Tongue (tissue), 3 donors: ENCODE measurements at places on chromosomes 13 and 19.
A peak's percentile ranks its signal among the peaks of the same experiment; 100 is the strongest.

DNA sequence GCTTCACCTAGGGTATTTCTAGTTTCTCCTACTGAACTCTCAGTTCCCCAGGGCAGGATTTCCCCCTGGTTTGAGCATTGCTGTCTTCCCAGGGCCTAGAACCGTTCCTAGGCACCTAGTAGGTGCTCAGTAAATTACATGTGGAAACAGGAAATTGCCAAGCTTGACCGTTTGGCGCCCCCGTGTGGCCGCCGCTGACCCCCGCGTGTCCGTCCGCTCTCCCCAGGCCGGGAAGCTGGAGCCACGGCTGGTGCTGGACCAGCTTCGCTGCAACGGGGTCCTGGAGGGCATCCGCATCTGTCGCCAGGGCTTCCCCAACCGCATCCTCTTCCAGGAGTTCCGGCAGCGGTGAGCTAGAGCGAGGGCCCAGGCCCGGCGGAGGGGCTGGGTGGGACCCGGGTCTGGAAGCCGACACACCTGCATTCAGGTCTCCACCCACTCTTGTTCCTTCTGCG is 55.5 kb downstream of the MYH14 start:
- peak; percentile 35 for DNase-seq

GRCh38 chr19:7522072-7522922 is at the start of gene MCOLN1:
TSS of gene MCOLN1 (plus strand) at chr19:7522624. CDS start at chr19:7522751, 127 bp downstream.
- DNase-seq, result peak; percentile 99

DNA sequence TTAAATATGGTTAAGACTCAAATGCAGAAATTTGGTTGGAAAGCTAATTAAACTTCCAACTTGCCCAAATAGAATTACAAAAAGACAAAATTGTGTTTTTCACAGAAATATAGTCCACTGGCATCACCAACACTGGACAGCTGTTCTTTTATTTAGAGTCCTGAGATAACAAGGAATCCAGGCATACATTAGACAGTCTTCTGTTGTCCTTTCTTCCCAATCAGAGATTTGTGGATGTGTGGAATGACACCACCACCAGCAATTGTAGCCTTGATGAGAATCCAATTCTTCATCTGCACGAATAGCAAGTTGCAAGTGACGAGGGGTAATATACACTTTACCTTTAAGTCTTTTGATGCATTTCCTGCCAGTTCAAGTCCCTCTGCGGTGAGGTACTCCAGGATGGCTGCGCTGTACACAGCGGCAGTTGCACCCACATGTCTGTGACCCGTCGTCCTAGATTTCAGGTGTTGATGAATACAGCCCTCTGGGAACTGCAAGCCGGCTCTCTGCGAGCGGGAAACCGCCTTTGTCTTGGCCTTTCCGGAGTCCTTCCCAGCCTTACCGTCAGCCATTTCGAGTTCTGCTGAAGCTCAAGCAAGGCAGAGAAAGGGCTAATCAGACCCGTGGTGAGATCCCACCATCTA is 14.7 kb downstream of the UBAC2 start:
- no peak for DNase-seq

DNA sequence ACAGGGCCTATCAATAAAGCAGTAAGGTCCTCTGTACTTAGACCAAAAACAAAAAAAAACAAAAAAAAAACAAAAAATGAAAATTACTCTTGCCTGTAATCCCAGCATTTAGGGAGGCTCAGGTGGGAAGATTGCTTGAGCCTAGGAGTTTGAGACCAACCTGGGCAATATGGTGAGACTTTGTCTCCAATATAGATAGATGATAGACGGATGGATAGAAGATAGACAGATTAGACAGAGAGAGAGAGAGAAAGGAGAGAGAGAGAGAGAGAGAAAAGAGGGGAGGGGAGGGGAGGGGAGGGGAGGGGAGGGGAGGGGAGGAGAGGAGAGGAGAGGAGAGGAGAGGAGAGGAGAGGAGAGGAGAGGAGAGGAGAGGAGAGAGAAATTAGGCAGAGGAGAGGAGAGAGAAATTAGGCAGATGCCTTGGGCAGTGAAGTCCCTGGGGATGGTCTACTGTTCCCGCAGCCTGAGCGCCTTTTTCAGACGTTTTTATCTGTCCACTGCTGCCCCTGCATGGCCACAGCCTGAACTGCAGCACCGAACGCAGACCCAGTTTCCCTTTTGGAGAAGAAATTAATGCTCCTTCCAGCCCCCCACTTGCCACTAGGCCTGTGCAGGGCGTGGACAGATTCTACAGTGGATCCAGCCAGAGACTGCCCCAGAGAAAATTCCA is 9.8 kb upstream of the ZNF627 start:
- peak; percentile 84 for DNase-seq

GRCh38 chr19:18183529-18183928 is 9.5 kb upstream of the MPV17L2 start:
- DNase-seq, result no peak

GRCh38 chr19:10961073-10961860 is 437 bp downstream of the SMARCA4 start:
- DNase-seq, result peak; percentile 60

GRCh38 chr13:42594481-42595252 is 20.7 kb downstream of the TNFSF11 start:
- peak; percentile 89 for DNase-seq

- peak; percentile 89 for DNase-seq
Observed at GRCh38 chr19:1851654-1852580, 3.6 kb upstream of the REXO1 start.

DNA sequence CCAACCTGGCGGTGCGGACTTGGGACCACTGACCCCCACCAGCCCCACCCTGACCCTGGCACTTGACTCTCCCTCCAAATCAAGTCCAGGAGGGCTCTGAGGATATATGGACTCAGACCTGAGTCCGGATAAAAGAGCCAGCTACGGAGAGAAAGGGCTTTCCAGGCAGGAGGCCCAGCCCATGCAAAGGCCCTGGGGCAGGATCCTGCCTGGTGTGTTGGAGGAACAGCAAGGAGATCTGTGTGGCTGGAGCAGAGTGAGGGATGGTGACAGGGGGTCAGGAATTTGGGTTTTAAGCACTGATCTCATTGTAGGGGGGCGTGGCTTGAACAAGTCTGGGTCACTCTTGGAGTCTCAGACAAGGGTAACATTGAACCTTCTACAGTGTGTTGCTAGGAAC is 474 bp upstream of the ZNRF4 start:
- DNase-seq, result no peak

GRCh38 chr13:98664047-98664446 is 87.1 kb upstream of the STK24 start:
- DNase-seq, result no peak

DNA sequence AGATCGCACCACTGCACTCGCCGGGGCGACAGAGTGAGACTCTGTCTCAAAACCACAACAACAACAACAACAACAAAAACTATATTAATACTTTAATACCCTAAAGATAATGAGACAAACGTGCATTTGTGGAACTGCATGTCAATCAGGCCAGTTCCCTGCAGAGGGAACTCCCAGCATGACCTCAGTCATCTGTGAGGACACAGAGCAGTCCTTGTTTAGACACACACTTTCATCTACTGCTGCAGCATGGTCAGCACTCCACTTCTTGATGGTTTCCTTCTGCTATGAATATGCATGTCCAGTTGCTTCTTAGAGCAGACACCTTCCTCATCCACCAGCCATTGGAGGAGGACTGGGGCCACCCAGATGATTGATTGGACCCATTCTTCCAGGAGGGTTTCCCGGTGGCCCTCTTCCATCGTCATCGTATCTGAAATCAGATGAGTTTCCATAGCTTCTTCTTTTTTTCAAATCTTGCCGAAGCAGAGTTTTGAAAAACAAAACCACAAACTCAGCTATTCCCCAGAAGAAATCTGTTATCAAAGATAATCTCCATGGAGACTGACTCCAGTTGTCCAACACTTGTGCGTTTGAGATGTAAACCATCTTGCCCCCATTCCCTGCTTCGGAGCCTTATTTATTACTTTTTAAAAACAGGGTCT is 26.5 kb downstream of the ZNF607 start:
- no peak for DNase-seq

- no peak for DNase-seq
Observed at GRCh38 chr13:110360598-110360997, 53.5 kb downstream of the COL4A2 start.

GRCh38 chr19:35442091-35442490 is 6.0 kb upstream of the FFAR2 start:
- DNase-seq, result no peak

DNA sequence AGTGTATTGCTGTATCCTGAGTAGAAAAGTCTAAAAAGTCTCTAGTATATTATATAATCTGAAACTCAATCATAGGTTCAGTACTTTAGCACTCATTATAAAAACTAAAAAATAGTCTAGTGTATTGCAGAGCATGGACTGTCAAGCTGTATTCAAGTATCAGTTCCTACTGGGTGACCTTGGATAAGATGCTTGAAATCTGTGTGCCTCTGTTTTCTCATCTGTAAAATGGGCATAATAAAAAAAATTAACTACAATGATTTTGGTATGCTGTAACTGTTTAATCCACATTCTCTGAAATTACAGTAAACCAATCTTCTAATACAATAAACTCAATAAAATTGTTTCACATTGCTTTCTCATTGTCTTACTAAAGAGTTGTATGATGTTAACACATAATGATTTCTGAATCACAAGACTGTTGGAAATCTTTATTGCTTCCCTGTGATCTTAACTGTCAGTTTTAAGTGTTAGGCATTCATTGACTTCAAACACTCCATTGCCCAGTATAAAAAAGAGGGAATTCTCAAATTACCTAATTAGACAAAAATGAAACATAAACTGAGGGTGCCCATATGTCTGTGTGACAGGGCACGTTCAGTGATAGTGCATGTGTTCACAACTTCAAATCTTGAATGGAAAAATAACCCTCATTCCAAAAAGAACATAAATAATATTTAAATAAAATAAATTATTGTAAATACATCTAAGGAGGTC is 2.2 kb downstream of the STARD13 start:
- no peak for DNase-seq

- no peak for DNase-seq
Observed at GRCh38 chr19:11174336-11174735, 18.8 kb upstream of the SPC24 start.

DNA sequence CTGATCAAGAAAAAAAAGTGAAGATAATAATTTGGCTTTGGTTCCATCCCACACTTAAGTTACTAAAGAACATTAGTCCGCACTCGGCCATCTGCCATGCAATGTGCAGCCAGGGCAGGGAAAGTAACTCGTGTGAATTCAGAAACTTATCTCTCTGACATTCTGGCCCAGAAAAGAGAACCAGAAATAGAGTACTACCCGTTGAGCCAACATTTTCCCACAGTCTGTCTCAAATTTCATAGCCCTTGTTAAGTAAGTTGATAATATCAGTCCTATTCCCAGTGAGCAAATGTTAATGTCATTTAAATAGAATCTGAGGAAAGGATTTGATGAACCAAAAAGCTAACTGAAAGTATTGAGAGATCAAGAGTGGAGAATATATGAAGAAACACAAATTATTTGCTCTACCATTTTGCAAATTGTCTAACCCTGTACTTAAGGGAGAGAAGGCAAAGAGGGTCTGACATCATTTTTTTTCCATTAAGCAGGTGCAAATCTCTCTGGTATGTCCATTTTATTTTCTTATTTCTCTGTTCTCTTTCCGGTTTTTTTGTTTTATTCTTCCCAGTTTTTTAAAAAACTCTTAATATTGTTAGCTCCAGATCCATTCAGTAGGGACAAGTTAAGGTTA is 156.3 kb downstream of the NDFIP2 start:
- DNase-seq, result peak; percentile 84

DNA sequence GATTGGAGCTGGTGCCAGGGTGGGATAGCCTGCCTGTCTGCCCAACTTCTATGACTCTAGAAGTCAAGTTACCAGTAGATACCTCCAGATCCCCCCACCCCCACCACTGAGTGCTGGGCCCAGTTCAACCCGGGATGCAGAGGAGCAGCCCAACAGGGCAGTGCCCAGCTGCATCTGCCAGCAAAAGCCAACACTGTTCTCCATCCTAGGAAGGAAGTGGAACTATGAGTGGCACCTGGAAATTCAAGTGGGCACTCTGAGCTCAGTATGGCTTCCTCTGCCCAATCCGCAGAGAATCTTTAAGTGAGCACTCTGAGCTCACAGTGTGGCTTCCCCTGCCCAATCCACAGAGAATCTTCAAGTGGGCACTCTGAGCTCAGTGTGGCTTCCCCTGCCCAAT is 14.2 kb downstream of the TUBGCP3 start:
- no peak for DNase-seq

- no peak for DNase-seq
Observed at GRCh38 chr19:46574533-46574932, 26.6 kb upstream of the CALM3 start.

DNA sequence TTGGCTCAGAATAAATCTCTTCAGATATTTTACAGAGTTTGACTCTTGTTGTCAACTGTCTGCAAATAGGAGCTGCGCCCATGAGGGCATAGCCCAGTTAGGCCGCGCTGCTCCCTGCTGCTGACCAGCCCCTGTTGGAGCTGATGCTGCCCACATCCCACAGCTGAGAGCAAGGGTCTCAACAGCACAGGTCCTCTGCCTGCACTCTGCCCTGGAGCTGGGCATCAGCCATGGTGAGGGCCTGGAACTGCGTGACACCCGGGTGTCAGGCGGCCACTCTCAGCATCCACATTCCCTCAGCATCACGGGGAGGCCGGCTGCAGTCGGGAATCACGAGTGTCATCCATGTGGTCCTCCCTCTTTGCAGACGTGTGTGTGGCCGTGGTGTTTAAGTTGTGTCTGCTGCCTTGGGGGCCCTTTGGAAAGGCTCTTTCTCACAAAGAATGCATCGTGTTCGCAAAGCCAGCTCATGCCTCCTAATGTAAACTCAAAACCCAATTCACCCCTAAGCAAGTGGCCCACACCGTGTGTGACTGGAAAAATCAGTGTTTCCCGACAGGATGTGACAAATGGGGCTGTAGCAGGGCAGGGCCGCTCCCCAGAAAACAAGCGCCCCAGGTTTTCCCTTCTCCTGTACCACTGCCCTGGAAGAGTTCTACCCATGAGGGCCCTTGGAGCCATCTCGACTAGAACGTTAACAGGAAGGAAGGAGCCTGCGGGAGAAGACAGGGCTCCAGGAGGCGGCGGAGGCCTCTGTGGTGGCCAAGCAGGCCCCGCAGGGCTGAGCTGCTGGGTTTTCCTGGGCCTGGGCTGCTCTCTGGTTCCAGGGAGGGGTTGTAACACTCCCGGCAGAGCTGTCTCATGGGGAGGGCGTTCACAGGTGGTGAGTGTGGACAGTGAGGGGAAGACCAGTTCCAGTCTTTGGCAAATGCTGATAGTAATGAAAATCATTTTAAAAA is 20.3 kb downstream of the ATP11A start:
- no peak for DNase-seq

GRCh38 chr13:50850445-50850844 is 7.0 kb upstream of the DLEU7 start:
- DNase-seq, result no peak

GRCh38 chr19:6423499-6424194 is 964 bp downstream of the KHSRP start:
- peak; percentile 63 for DNase-seq

- no peak for DNase-seq
Observed at GRCh38 chr19:19525611-19526380, 2.9 kb upstream of the YJEFN3 start.

GRCh38 chr13:43316946-43317353 is 293.6 kb downstream of the DNAJC15 start:
- DNase-seq, result peak; percentile 97
